ENCODE measurements at places on chromosomes 5 and 9.

- DNase-seq, result no peak
Measured at GRCh38 chr5:43730832-43731342, 127.9 kb downstream of the NNT start.

GRCh38 chr5:168878135-168878745 lies 299.1 kb upstream of the PANK3 start:
- no peak for DNase-seq

DNA sequence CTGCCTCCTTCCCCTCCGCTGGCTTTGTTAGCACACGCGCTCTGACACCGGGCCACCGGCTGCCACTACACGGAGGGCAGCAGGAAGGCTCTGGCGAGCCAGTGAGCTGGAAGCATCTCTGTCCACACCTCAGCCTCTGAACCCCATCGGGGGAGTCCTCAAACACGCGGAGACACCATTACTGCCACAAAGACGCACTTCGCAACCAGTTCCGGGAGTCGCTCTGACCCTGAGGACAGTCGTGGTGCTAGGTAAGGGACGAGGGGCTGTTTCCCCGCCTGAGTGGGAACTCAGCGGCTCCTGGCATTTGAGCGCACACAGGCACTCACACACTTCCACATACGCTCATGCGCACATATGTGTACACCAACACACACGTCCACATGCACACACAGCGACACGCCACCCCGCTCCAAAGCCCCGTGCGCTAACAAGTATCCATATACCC lies 160.0 kb downstream of the C9orf152 start:
- no peak for DNase-seq

- no peak for DNase-seq
Measured at GRCh38 chr9:117541181-117541580, 126.3 kb upstream of the ASTN2 start.

GRCh38 chr5:140550147-140551079 lies 3.0 kb downstream of the EIF4EBP3 start:
- DNase-seq, result no peak

DNA sequence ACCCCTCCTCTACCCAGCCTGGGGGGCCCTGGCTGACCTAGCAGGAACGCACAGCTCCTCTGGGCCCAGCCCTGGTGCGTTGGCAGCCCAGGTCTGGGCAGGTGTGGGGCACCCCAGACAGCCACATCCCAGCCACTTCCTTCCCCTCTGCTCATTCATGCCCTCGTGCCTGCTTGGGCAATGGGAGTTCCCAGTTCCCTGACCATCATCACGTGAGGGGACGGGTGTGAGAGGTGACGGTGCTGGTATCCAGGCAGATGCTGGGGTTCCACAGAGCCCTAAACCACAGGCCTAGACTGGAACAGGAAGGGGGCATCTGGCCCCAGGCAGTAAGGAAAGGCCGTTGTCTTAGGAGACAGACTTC lies 8.4 kb downstream of the RALGDS start:
- DNase-seq, result no peak

GRCh38 chr9:105978826-105979225 lies 284.5 kb downstream of the TMEM38B start:
- no peak for DNase-seq

DNA sequence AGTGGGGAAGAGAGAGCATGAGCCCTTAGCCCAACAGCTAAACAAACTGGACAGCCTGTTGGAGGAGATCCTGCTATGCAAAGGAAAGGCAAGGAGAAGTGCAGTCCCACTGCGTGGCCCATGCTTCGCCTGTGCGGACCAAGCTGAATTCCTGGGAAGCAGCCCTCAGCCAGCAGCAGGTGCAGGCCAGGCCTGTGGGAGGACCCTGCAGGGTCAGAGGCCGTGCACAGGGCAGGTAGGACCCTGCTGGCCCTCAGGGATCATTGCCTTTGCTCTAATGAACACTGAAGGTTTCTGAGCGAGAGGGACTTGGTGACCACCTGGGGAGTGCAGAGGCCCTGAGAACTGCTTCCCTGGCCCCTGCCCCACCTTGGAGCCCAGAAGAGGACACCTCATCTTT lies 6.0 kb upstream of the SLC6A19 start:
- no peak for DNase-seq

DNA sequence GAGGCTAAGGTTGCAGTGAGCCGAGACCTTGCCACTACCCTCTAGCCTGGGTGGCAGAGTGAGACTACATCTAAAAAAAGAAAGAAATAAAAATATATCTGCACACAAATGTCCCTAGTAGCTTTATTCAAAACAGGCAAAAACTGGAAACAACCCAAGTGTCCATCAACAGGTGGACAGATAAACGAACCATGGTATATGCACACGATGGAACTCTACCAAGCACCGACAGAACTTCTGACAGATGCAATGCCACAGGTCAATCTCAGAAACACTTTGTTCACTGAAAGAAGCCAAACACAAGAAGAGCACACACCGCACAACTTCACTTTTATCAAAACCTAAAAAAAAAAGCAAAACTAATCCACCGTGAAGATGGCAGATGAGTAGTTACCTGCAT lies 30.4 kb downstream of the CAMSAP1 start:
- DNase-seq, result no peak

GRCh38 chr9:71955300-71955915 lies 44.0 kb downstream of the C9orf85 start:
- DNase-seq, result no peak

All from RCC 7860 (cell line).